ENCODE measurements at places on chromosomes 5 and 9.

DNA sequence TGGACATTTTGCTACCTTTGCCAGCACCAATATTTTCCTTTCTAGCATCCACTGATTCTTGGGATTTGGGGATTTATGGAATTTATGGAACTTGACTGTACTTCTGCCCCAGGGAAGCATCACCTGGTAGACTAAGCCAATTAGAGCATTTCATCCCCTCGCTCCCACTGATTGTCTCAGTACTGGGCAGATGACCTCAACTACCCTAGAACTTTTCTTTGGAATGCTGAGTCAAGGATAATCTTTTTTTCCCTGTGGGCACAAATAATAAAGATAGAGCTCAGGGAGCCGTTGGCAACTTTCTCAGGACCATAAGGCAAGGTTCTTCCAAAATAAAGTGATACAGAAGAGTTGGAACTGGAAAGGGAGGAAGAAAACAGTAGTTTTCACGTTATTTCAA lies 438.4 kb downstream of the PLK2 start:
- no peaks in the 10 kb centered on the region for H3K36me3 ChIP-seq
- DNase-seq, result no peak
- no peak overlapping the region for H3K27ac ChIP-seq
- no peaks in the 10 kb centered on the region for H3K27me3 ChIP-seq

DNA sequence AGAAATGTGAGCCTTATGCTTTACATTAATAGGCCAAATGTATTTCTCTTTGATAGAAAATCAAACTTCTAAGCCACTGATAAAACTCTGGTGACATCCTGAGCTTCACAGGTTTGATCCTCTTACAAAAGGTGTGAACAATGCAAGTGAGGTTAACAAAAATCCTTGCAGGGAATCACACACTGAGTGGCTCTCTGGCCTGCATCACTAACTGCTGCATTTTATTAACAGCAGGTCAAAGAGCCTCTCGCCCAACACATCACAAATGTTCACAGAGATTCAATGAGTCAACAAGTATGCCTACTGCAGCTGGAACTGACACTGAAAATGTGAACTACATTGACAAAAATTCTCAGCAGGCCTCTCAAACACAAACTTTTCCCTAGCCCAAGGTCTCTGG lies 122.3 kb downstream of the SEMA5A start:
- no peak overlapping the region for H3K27ac ChIP-seq
- no peak overlapping the region for H3K4me3 ChIP-seq
- H3K27me3 ChIP-seq, result no peaks in the 10 kb centered on the region

- no peak for DNase-seq
- H3K4me1 ChIP-seq, result peaks cover 10% of the 10 kb centered on the region
- H3K36me3 ChIP-seq, result peaks cover 25% of the 10 kb centered on the region
- no peak overlapping the region for H3K4me3 ChIP-seq
Measured at GRCh38 chr5:139374909-139375308, 8.2 kb downstream of the SLC23A1 start.

- H3K27me3 ChIP-seq, result no peaks in the 10 kb centered on the region
- H3K4me3 ChIP-seq, result no peak overlapping the region
- DNase-seq, result no peak
- H3K27ac ChIP-seq, result no peak overlapping the region
- H3K4me1 ChIP-seq, result peaks cover 16% of the 10 kb centered on the region
- no peaks in the 10 kb centered on the region for H3K36me3 ChIP-seq
Measured at GRCh38 chr5:95709967-95710650, 21.0 kb upstream of the RHOBTB3 start.

- no peak overlapping the region for H3K27ac ChIP-seq
- no peaks in the 10 kb centered on the region for H3K27me3 ChIP-seq
- H3K4me1 ChIP-seq, result no peaks in the 10 kb centered on the region
- no peak overlapping the region for H3K4me3 ChIP-seq
- no peak for DNase-seq
Measured at GRCh38 chr5:88290801-88291200, 22.2 kb upstream of the TMEM161B start.

- no peaks in the 10 kb centered on the region for H3K27me3 ChIP-seq
- no peak for DNase-seq
- no peaks in the 10 kb centered on the region for H3K4me1 ChIP-seq
- H3K27ac ChIP-seq, result no peak overlapping the region
Measured at GRCh38 chr5:109529520-109529919, 119.7 kb upstream of the PJA2 start.

DNA sequence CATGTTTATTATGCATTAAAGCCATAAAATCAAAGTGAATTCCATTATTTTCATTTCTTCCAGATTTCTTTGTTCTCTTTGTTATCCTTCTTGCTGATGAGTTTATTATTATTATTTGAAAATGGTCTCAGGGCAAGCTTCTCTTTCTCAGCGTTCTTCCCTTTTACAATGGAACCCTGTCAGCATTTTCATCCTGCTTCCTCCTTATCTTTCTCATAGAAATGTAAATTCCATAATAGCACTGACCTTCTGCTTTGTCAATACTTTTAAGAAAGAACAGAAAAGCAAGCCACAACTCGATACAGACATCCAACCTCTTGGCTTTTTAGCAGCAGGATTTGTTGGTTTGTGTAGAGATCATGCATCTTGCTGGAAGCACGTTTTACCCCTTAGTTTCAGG lies 114.0 kb upstream of the BASP1 start:
- no peak for DNase-seq
- no peak overlapping the region for H3K4me3 ChIP-seq
- H3K36me3 ChIP-seq, result no peaks in the 10 kb centered on the region
- H3K27me3 ChIP-seq, result no peaks in the 10 kb centered on the region
- H3K27ac ChIP-seq, result no peak overlapping the region

DNA sequence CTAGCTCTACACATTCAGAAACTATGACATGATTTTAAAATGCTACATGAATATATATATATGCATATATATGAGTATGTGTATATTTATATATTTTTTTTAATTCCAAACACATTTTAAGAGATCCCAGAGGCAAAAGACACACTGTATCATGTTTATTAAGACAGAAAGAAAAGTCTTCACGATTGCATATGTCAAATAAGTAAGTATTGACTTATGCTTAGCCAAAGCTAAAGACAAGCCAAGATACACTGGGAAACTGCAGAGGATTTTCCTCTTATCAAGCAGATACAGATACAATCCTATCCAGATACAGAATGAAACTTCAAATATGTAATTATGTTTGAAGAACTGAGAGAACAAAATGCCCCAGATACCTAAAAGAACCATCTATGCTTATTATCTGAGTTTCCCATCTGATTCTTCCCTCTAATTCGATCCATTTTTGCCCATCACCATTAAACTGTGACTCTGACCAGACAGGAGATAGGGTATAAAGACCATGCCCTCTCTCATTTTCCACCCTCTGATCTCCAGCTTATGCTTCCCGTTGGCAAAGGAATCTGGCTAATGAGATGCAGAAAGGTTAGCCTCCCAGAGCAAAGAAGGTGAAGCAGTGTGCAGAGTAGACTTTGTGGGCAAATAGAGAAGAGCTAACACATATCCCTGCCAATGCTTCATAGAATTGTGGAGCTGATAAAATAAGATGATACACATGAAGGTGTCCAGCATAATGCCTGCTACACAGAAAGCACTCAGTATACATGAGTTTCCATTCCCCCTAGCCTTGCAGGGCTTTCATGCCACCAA lies 131.0 kb upstream of the TARS1 start:
- no peak for DNase-seq
- H3K27me3 ChIP-seq, result no peaks in the 10 kb centered on the region
- H3K36me3 ChIP-seq, result peaks cover 7% of the 10 kb centered on the region
- no peak overlapping the region for H3K4me3 ChIP-seq
- peak overlapping the region; percentile 98 for H3K27ac ChIP-seq

- no peak for DNase-seq
- peak within 1 kb of the TSS; percentile 87 for H3K4me3 ChIP-seq
- no peak within 1 kb of the TSS for H3K27ac ChIP-seq
- no peaks in the 10 kb centered on the region for H3K27me3 ChIP-seq
- no peaks in the 10 kb centered on the region for H3K36me3 ChIP-seq
Measured at GRCh38 chr9:136327304-136327974, at the start of gene GPSM1. GPSM1 (plus strand) TSS chr9:136327539; CDS start chr9:136327696, 157 bp downstream.

GRCh38 chr9:116318468-116319374 lies 165.1 kb downstream of the PAPPA start:
- H3K4me1 ChIP-seq, result no peaks in the 10 kb centered on the region
- no peaks in the 10 kb centered on the region for H3K36me3 ChIP-seq
- no peaks in the 10 kb centered on the region for H3K27me3 ChIP-seq
- H3K4me3 ChIP-seq, result no peak overlapping the region

DNA sequence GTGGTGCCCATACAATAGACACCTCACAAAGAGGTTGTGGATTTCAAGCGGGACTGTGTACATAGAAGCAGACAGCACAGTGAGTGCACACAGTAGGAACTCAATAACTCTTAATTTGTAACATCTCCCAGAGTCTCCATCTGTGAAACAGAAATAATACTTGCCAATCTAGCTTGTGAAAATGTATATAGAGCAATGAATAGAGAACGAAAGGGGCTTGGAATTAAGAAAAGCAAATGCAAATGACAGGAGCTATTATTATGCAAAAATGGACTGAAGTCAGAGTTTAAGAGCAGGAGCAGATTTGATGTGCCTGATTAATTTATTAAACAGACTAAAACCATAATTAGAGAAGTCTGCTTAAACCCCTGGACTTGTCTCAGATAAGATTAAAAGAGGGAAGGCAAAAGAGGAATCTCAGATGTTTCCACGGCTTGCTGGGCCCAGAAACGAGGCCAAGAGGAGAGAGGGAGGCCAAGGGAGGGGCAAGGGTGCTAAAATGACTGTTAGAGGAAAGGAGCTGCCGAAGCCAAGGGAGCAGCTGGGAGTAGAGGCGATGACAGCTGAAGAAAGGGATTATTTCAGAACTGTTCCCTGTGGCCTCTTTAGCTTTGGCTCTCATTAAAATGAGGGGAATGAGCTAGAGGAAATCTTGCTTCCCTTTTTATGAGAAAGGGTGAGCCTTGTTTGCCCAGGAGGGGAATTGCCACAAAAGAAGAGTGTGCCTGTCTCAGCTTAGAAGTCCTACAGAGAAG lies 72.1 kb downstream of the FEM1C start:
- H3K27ac ChIP-seq, result no peak overlapping the region
- DNase-seq, result no peak
- peaks cover 6% of the 10 kb centered on the region for H3K4me1 ChIP-seq
- no peaks in the 10 kb centered on the region for H3K27me3 ChIP-seq
- no peak overlapping the region for H3K4me3 ChIP-seq

GRCh38 chr5:44402084-44402483 lies 12.9 kb upstream of the FGF10 start:
- no peak for DNase-seq
- H3K36me3 ChIP-seq, result no peaks in the 10 kb centered on the region
- H3K4me1 ChIP-seq, result no peaks in the 10 kb centered on the region
- peaks cover 7% of the 10 kb centered on the region for H3K27me3 ChIP-seq

DNA sequence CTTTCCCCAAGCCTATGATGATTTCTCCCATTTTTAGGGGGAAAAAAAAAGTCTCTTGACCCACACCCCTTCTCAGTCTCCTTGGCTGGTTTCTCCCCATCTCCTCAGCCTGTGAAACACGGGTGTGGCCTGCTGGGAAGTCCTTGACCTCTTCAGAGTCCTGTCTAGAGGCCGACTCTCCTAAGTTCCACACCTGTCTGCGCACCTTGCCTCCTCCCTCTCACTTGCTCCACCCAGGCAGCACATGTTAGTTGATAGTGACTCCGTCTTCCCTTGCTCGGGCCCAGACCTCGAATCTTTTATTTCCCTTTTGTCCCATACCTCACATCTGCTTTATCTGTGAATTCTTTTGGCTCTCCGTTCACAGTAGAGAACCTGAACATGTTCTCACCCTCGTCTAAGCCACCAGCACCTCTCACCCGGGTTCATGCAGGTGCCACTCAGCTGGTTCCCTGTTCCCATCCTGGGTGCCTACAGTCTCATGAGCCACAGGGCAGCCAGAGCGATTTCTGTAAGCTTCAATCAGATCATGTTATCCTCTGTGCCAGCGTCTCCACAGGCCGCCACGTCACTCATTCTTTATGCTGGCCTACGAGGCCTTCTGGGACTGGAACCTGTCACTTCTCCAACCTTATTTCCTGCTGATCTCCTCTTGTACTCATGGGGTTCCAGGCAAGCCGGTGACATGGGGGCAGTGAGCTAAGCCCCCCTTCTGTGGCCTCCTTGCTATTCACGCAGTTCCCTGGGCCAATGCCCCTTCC lies 51.7 kb upstream of the LRRTM2 start:
- no peak overlapping the region for H3K27ac ChIP-seq
- peaks cover 90% of the 10 kb centered on the region for H3K36me3 ChIP-seq
- H3K27me3 ChIP-seq, result no peaks in the 10 kb centered on the region
- no peaks in the 10 kb centered on the region for H3K4me1 ChIP-seq

GRCh38 chr5:170420806-170421412 lies 31.7 kb upstream of the KCNMB1 start:
- H3K27me3 ChIP-seq, result peaks cover 8% of the 10 kb centered on the region
- no peak for DNase-seq
- H3K27ac ChIP-seq, result no peak overlapping the region
- H3K36me3 ChIP-seq, result no peaks in the 10 kb centered on the region
